ENCODE measurements at places on chromosomes 1 and 21.
A peak's percentile ranks its signal among the peaks of the same experiment; 100 is the strongest.

- no peak for DNase-seq
These were observed 102.7 kb downstream of the HMGB4 start for GRCh38 chr1:33966346-33967141.

GRCh38 chr1:107138166-107138565 lies 2.7 kb upstream of the NTNG1 start:
- peak; percentile 31 for DNase-seq

DNA sequence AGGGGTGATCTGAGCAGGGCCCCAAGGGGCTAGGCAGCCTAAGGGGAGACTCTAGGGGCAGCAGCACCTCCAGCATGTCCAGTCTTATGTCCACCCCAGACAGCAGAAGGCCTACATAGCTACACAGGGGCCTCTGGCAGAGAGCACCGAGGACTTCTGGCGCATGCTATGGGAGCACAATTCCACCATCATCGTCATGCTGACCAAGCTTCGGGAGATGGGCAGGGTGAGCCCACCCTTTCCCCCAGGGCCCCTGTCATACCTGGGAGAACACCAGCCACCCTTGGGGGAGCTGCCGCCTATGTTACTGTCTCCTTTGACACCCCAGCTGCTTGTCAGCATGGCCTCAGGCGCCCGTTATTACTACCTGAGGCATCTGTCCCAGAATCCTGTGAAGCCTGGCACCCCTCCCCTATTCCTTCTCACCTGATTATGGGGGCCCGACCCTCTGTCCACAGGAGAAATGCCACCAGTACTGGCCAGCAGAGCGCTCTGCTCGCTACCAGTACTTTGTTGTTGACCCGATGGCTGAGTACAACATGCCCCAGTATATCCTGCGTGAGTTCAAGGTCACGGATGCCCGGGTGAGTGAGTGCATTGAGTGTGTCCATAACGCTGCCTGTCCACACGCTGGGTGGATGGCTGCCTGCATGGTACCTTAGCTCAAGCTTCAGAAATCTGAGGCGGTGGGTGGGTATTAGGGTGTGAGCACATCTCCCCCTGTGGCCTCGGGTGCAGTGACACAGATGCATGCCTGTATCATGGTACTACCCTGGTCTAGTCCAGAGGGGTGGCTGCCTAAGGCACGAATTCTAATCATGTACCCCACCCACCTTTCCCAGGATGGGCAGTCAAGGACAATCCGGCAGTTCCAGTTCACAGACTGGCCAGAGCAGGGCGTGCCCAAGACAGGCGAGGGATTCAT lies 29.7 kb upstream of the KDM4A start:
- no peak for DNase-seq

- DNase-seq: peak; percentile 91
These were observed 26.6 kb upstream of the HPDL start for GRCh38 chr1:45299981-45300668.

- DNase-seq: no peak
These were observed 25.5 kb upstream of the ZC3H12A start for GRCh38 chr1:37448691-37449417.

GRCh38 chr1:54413295-54413694 lies 7.1 kb upstream of the SSBP3 start:
- peak; percentile 84 for DNase-seq

DNA sequence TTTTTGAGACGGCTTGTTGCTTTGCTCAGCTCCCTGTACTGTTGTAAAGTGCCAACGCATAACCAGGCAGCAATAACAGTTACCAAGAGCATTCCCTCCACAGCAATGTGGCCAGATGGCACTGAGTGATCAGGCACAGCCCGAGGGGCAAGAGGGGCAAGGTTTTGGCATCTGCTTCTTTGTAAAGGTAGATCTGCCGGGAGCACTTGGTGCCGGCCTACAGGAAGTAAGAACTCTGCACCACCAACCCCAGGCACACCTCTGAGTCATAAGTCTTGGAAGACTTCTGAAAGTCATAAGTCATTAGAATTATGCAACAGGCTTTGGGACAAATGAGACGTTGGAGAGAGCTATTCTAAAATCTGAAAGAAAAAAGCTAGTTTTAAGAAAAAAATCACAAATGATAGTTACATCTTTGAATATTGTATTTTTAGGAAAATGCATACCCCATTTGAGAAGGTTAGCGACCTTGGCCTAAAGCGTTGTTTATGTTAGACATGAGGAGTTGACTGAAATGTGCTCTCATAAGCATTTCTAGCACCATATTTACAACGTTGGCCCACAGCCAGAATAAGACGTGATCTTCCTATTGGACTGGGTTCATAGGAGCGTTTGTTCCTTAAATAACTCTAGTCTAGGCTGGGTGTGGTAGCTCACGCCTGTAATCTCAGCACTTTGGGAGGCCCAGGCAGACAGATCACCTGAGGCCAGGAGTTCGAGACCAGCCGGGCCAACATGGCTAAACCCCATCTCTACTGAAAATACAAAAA lies 37.7 kb upstream of the MAP10 start:
- peak; percentile 20 for DNase-seq

DNA sequence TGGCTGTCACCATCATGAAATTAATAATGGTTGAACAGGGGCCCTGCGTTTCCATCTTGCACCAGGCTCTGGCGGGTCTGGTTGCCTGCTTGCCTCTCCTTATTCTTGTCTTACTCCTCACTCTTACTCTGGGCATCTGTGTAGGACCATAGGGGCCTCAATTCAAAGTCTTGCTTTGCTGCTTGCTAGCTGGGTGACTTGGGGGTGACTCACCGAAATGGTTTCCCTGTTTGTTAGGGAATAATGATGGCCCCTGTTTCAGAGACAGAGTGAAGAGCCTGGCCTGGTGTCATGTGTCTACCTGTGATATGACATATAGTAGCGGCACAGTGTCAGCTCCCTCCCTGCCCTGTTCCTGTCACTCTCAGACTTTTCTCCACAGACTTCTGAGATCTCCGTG lies 24.6 kb downstream of the KCNC4 start:
- no peak for DNase-seq

GRCh38 chr1:24905355-24905978 lies 24.6 kb downstream of the RUNX3 start:
- DNase-seq: no peak

GRCh38 chr21:16457498-16457897 lies 727.7 kb downstream of the USP25 start:
- no peak for DNase-seq

DNA sequence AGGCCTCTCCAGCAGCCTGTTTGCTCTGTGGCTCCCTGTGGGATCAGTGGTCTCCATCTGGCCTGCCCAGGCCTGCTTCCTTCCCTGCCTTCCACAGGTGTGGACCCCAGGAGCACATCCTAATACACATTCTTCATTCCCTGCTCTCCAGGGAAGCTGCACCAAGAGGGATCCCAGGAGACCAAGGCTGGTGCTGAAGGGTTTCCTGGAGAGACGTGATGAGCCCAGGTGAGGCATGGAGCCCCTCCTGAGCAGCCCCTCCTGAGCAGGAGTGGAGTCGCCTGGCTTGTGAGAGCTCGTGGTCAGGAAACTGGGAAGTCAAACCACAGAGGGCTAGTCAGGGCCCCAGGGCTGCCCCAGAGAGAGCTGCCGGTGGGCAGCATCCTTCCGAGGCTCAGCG lies 561.4 kb downstream of the MATN1 start:
- no peak for DNase-seq

- peak; percentile 83 for DNase-seq
These were observed 135.5 kb upstream of the ERRFI1 start for GRCh38 chr1:8161546-8162105.

GRCh38 chr1:154469844-154470560 lies 32.0 kb upstream of the TDRD10 start:
- peak; percentile 67 for DNase-seq
